Eye (tissue), 1 donor: ENCODE measurements at places on chromosomes 7 and 10.
A peak's percentile ranks its signal among the peaks of the same experiment; 100 is the strongest.

GRCh38 chr7:105690325-105690945 is 109.1 kb upstream of the EFCAB10 start:
- no peak for DNase-seq

- DNase-seq: no peak
Measured at GRCh38 chr10:113890769-113891168, 36.3 kb downstream of the NHLRC2 start.

DNA sequence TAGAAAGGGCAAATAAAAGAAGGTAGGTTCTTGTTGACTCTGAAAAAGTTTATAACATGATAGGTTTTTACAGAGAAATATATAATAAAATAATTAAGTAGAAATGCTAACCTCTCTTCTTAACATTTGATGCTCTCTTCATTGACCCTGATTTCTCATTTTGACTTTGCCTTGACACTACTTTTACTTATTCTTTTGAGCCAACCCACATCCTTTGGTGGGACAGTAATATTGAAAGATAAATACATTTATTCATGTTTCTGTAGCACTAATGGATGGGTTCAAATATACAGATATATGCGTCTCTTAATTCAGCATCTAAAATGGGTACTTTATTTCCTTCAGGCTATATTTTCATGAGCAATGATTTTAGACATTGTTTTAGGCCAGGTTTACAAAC is 34.4 kb downstream of the DDC start:
- no peak for DNase-seq

- DNase-seq: no peak
Measured at GRCh38 chr7:127865466-127865865, 165.8 kb downstream of the LRRC4 start.

DNA sequence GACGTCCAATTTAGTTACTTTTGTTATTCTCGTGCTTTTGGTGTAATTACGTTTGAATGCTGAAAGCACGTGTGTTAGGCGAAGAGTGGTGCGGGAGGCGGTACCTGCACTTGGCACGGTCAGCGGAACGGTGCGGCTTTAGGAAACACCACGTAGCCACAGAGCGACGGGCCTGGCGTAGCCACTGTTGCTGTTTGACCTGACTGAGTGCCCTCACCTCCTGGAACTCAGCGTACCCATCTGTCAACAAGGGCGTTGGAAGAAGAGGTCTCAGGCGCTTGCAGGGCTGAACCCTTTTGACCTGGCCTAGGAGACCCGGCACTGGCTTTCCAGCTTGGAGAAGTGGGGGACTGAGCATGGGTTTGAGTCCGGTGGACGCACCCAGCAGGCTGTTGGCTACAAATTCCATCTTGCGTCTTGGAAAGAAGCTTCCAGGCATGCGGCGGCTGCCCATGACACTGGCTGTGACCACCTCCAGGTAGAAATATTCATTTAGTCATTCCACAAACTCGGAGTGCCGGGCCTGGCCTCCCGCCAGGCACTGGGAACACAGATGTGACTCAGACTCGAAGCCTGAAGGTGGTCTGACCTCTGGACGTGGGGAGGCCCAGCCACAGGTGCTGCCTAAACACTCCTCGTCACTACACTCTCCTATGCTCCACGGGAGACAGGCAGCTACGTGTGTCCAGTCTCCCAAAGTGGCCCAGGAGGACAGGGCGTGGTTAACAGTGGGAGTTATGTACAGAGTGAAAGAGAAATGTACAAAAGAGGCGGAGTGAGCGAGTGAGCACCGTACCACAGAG is 22.2 kb downstream of the FAM20C start:
- DNase-seq: no peak

- DNase-seq: no peak
Measured at GRCh38 chr10:28869606-28870201, 192.4 kb downstream of the BAMBI start.

DNA sequence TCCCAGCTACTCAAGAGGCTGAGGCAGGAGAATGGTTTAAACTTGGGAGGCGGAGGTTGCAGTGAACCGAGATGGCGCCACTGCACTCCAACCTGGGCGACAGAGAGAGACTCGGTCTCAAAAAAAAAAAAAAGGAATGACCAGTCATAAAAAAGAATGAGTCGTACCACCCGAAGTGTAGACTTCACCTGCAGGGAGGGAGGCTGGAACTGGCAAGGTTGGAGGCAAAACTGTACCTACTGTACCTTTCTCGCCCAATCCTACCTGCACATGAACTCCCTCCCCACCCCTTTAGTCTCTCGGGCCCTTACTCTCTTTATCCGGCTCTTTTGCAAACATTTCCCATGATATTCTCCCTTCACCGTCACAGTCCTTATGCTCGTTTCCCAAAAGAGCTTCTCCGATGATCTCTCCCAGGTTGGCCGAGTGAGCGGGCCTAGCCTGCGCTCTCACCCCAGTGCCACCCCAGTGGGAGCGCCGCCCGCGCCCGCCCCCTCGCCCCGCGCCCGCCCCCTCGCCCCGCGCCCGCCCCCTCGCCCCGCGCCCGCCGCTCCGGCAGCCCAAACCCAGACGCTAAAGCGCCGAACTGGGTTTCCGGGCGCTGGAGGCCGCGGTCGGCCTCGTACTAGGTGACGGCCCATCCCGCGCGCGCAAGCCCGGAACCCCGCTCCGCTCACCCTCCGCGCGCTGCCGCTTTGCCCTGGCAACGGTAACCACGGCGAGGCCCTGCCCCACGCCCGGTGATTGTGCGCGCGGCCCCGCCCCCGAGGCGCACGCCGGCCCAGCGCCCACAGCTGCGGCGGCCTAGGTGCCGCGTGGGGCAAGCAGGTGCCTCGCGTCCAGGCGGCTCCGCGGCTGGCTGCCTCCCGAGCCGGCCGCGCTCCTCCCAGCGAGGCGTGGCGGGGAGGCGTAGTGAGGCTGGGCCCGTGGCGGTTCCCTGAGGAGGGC is at the start of gene SMKR1:
SMKR1 (plus strand) TSS at position 772 of the 948 bp plus-strand sequence. CDS start 294 bp downstream, outside the sequence.
- DNase-seq: peak; percentile 87

- peak; percentile 31 for DNase-seq
Measured at GRCh38 chr10:2611603-2612002, 455.7 kb upstream of the PFKP start.

GRCh38 chr10:98270073-98270740 is 2.2 kb upstream of the LOXL4 start:
- DNase-seq: peak; percentile 77

GRCh38 chr10:42992156-42992956 is 84.5 kb upstream of the RET start:
- no peak for DNase-seq

DNA sequence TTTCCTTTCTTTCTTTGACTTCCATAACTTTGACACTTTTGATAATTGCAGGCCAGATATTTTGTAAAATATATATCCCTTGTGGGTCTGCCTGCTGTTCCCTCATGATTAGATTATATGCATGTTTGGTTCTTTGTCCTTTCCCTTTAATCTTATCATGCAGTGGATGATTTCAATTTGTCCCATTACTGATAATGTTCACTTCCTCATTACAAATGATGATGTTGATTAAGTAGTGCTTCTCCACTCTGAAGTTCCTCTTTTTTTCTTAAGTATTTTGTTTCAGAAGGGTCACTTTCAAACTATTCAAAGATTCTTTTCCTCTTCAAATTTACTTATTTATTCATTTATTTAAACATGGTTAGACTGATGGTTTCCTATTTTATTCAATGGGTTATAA is 898.1 kb downstream of the XPNPEP1 start:
- DNase-seq: no peak

DNA sequence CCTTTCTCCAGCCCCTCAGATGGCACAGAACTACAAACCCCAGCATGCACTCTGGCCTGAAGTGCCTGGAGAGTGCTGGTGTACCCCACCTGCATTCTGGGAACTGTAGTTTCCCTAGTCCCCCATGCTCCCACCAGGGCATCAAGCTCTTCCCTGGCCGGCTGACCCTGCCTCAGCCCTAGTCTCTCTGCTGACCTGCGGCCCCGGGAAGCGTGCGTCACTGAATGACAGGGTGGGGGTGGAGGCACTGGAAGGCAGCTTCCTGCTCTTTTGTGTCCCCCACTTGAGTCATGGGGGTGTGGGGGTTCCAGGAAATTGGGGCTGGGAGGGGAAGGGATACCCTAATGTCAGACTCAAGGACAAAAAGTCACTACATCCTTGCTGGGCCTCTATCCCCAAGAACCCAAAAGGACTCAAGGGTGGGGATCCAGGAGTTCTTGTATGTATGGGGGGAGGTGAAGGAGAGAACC is 2.1 kb downstream of the NOS3 start:
- DNase-seq: peak; percentile 90

DNA sequence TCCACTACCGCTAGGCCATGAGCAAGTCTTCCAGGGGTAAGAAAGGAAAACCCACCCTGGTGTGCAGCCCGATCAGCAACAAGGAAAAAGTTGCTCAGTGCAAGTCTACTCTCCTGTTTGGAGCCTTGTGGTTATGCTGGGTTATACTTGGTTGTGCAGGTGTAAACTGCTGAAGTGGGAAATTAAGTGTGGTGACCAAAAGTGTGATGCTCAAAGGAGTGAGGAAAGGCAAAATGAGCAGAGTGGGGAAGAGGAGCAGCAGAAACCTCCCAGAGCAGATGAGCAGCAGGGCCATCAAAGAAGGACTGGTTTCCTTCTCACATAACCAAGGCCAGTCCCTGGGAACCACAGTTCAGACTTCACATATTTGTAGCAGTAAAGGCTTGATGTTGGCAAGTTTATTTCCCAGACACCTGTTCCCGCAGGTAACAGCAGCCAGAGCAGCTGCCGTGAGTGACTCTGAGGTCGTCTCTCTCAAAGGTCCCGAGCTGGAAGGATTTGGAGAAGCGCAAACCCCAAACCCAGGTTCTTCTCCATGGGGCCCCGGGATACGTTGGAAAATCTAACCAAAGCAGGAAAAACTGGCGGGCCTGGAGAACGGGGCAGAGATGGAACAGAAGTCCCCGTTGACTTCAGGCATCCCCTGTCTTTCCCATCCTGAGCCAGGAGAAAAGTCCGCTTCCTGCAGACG is 607 bp upstream of the SMO start:
- no peak for DNase-seq

DNA sequence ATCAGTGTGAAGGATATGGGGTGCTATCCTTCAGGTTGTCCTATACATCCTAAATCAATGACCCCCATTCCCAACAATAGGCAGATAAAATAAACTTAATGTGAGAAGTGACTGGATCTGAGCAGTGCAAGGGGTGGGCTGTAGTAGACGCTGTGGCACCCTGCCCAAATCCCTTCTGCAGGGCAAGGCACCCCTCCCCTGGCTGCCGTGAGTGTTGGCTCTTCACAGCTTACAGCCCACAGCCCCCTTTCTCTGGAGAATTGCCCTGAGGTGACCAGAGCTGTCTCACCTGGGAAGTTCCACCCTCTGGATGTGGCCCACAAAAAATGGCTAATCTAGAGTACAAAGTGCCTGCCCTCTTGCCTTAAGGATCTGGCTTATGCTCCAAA is 25.8 kb upstream of the PPIF start:
- DNase-seq: no peak

DNA sequence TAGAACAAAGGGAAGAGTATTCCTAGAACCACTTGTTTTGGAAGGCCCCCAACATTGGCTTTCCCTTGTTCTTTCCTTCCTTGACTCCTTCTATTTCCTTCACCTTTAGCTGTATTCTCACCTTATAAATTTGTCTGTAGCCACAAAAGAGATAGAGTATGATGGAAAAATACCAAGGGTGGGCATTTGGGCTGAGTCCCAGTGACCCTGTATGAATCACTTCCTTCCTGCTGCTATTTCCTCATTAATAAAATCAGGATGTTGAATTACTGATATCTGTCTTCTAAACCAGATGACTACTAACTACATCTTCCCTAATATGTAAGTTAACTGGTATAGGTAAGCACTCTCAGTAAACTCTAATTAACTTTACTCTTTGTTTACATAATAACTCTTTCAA is 55.1 kb downstream of the IFIT5 start:
- DNase-seq: no peak

- DNase-seq: no peak
Measured at GRCh38 chr10:8338177-8338766, 283.8 kb downstream of the GATA3 start.

DNA sequence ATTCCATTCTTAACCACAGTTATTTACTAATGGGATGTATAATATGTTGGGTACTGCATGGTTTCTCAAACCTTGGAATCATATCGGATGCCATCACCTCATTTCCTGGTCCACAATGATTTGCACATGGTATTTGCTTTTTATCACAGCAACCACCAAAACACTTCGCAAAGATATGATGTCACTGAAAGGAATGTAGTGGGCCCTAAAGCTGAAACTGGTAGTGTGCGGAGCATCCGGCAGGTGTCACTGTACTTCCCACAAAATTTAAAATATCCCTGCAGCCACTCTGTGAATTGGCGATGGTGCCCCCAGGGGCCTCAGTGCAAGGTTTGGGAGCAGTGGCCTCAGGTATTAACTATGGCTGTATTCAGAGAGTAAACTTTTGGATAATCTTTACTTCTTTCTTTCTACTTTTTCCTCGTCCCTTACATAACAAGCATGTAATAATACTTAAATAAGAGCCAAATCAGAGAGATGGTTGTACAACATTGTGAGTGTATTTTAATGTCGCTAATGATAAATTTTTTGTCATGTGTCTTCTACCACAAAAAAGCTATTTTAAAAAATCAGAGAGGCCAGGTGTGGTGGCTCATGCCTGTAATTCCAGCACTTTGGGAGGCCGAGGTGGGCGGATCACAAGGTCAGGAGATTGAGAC is 66.2 kb downstream of the FAM241B start:
- DNase-seq: peak; percentile 74

DNA sequence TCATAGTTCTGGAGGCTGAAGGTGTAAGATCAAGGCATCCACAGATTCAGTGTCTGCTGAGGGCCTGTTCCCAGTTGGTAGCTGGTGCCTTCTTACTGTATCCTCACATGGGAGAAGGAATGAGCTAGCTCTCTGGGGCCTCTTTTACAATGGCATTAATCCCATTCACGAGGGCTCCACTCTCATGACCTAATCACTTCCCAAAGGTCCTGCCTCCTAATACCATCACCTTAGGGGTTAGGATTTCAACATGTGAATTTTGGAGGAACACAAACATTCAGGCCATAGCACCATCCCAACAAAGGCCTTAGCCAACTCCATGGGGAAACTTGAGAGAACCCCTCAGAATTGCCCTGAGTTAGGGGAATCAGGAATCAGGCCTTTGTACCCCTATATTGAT is 66.1 kb upstream of the CREB5 start:
- no peak for DNase-seq

GRCh38 chr10:79074732-79075131 is 6.0 kb downstream of the ZMIZ1 start:
- peak; percentile 43 for DNase-seq

DNA sequence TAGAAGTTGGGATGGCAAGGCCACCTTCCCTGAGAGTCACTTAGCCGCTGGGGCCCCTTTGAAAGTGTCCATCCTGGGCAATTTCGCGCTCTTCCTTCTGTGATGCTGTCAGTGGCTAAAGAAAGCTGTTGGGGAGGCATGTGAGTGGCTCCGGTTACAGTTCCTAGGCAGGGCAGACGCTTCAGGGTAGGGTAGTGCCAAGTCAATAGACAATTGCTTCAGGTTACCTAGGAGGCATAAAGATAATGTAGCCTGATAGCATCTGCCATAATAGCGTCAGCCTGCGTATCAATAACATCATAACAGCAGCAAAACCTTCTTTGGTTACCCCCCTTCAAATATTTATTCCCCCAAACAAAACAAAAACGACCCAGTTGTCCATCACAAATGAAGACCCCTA is at the start of gene FAM107B:
FAM107B (minus strand) TSS at position 101 of the 400 bp plus-strand sequence. CDS start 234 bp downstream, outside the sequence.
- DNase-seq: no peak

- no peak for DNase-seq
Measured at GRCh38 chr10:50604049-50604640, 19.6 kb downstream of the SGMS1 start.

GRCh38 chr7:47378728-47379395 is 203.0 kb downstream of the TNS3 start:
- DNase-seq: no peak
